CD4-positive, alpha-beta T cell treated with Interleukin-21 for 1 hour (primary cell): ENCODE measurements at places on chromosomes 16 and 17.
A peak's percentile ranks its signal among the peaks of the same experiment; 100 is the strongest.

GRCh38 chr16:89442588-89442987 is 47.8 kb downstream of the ANKRD11 start:
- DNase-seq = no peak

DNA sequence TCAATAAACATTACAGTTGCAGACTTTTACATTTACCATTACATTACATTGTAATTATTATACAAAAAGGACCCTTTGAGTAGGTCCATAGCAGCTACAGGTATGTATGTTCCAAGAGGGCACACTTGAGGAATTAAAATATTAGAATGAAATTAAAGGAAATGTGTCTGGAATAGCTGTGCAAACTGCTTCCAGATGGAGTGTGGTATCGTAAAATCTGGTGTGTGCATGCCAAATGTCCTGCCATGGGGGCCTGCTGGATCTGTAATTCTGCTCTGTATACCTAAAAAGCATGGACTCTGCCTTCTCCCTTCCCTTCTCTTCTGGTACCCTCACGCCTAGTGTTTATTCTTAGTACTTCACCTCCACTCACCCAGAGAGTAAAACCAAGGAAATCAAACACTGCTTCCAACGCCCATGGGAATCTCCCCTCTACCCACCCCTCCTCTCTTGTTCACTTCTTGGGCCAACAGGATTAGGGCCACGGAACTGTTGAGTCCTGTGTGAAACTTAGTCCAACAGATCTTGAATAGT is 38.7 kb downstream of the STH start:
- no peak for DNase-seq

DNA sequence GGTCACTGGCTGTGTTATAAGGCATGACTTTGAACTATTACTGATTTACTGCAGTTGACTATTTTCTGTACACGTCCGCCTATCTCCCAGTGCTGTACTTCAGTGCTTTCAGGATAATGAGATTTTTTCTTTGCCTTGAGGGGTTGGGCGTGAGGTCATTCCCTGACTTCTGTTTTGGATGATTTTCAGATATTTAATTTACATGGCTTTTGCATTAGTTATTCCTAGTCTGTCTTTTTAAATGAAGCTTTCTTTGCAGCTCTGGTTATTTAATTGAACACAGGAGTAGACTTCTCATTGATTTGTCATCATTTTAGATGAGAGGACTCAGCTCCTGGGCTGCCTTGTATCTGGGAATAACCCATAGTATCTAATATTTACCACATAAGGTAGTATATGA is 23.7 kb downstream of the WIPF2 start:
- DNase-seq = no peak

GRCh38 chr16:62038646-62039045 is 2.4 kb upstream of the CDH8 start:
- DNase-seq = no peak

DNA sequence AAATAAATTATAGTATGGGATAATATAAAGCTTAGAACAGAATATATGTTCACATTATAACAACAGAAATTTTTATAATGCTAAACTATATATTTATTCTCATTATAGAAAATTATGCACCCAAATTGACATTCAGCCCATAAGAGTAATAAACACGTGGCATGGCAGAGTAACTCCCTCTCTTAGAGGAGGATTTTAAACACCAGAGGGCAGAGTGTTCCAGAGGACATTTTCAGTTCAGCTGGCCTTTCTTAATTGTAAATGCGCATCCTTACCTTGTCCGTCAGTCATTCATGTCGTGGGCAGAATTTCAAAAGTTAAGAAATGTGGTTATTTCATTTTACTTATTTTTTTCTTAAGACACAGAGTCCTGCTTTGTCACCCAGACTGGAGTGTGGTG is 147.1 kb downstream of the TANC2 start:
- DNase-seq = no peak

DNA sequence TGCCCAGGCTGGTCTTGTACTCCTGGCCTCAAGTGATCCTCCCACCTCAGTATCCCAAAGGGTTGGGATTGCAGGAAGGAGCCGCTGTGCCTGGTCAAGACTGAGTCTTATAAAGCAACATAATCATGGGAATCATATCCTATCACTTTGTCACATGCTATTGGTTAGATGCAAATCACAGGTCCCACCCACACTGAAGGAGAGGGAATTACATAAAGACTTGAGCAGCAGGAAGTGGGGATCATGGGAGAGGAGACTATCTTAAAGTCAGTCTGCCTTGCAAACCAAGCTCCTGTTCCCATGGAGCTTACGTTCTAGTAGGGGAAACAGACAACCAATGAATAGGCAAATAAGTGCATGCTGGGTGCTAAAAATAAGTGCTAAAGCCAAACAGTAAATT is 28.3 kb upstream of the TENT4B start:
- DNase-seq = no peak

GRCh38 chr17:13740686-13741085 is 139.0 kb upstream of the HS3ST3A1 start:
- no peak for DNase-seq

DNA sequence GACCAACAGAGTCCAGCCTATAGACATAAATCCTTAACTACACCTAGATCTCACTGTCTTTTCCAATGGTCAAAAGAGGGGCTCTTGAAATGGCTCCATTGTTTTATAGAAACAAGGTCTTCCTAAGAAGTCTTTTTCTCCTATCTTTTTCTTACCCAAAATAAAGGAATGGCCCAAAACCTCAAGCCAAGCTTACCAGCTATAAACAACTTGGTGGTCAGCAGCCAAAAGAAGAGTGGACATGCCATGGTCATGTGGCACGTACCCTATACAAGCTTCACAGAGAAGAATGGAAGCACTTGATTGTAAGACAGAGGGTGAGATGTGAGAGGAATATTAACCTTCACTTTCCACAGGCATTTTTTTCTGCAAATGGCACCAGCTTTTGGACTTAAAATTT is 82.1 kb upstream of the GNAO1 start:
- DNase-seq = no peak

GRCh38 chr17:70564006-70564620 is 394.8 kb downstream of the KCNJ2 start:
- no peak for DNase-seq

DNA sequence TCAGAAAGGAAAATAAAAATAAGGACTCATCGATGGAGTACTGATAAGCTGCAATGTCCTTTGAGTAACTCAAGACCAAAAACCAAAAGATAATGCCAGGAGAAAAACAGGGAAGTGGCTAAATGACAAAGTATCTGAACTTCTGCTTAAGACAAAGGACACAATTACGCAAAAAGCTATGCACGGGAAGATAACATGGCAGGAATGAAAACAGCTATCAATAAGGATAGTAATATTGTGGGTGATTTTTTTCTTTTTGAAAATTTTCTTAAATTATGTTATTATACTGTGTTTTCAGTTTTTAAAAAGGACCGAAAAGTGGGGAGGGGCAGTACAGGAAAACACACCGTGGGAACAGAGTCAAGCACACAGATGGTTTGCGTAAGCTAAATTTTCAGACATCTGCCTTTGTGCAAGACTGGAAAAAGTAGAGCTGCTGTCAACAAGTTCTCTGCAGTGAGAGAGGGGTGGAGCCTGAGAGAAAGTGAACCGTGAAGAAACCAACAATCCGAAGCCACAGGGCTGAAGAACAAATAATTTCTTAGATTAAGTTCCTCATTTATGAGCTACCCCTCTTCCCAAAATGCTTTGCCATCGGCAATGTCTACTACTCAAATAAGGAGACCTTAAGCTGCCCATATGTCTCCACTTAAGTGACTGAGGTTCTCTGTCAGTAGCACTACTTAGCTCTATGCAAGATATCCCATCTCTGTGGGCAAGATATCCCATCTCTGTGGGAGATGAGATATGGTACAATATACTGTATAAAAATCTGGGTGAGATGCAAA is 99.9 kb upstream of the CORO6 start:
- DNase-seq = peak; percentile 73

DNA sequence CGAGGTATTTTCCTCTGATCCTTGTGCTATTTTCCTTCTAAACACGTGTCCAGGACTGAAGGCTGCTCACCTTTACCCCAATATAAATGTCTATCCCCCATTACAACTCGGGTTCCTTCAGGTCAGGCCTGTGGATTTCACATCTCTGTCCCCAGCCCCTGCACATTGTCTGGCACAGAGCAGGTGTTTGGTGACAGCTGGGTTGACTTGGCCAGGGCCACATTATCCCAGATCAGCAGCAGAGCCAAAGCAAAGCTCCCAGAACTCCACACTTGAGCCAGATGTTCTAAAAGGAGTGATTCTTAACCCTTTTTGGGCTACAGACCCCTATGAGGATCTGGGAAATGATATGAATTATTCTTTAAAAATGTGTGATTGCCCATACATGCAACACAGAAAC is 18.0 kb upstream of the SPATA32 start:
- no peak for DNase-seq

DNA sequence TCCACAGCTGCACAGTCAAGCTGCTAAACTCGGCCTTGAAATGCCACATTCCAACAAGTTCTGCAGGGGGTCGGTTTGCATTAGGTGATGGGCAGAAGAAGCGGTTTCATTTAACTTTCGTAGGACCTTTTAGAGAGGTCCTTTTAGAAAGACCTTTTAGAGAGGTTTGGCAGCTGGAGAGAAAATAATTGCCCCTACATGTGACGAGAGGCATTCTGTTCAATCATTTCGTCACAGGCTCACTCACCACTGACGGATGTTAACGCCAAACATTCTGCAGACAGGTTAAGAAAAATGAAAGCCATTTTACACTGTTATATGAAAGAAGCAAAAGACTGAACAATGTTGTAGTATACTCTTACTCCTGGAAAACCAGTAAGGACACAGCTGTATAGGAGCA is 76.5 kb upstream of the ZNF423 start:
- no peak for DNase-seq

DNA sequence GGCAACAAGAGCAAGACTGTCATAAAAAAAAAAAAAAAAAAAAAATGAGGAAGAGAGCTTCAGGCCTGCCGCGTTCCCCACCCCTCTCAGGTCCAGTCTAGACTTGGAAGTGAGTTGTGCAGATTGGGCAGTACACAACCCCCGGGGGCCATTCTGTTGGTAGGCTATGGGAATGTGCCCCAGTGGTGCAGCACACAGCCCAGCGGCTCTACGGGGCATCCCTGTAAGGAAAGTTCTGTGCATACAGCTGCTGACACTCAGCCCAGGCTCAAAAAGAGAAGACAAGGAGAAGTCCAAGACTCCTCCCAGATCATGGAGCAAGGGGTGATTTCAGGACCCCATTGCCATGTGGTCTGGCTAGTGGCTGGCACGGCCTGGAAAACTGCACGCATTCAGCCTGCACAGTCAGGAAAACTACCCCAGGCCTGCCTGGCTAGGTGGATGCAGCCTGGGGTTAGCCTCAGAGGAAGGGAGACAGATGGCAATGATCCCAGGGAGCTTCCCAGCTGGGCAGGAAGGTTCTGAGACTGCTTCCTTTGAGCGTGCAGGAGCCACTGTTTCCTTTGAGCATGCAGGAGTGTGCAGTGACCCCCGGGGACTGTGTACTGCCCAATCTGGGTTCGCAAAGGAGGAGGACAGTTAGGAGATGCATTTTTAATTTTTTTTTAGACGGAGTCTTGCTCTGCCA is 44.8 kb downstream of the PECAM1 start:
- no peak for DNase-seq

GRCh38 chr16:53358884-53359283 is 75.4 kb upstream of the RBL2 start:
- DNase-seq = no peak

DNA sequence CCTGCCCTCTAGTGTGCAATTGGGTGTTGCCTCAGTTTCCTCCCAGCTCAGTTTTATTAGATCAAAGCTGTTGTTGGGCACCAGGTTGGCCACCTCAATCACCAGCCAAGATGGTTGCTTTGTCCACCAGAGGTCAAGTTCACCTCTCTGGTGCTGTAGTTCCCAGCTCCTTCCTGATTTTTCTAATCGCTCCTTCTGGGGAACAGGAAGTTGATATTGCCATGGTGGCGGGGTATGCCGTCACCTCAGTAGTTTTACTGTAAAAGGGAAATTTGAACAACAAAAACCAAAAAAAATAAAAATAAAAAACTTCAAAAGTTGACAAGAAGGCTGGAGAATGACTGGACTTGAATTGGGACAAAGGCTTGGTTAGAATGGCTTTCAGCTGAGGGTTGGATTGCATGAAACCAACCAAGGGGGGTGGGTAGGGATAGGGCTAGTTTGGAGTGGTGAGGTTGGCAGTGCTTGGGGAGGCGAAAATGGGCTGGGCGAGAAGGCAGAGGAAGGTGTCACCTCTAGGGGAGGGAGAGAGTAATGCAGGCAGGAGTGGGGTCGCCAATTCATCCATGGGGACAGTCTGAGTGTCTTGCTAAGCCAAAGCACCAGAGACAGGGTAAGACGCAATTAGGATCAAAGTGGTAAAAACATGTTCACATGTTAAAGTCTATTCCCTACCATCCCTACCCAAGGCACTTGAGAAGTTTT is 6.2 kb downstream of the EFNB3 start:
- no peak for DNase-seq

DNA sequence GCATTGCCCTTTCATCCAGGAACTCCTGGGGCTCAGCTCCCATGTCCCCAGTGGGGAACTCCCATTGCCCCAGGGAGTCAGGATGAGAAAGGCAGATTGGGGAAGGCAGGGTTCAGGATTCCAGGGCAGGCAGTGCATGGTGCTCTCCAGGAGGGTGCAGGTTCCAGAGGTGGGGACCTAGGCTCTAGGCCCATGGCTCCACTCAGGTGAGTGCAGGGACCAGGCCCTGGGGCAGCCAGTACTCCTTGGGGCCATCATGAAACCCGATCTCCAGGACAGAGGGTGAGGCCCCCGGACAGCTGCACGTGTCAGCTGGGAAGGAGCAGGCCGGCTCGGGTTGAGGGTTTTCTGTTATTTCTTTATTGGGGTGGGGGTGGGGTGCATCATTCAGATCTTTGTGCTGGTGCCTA is 1.3 kb upstream of the MTSS2 start:
- DNase-seq = no peak

- DNase-seq = no peak
These were observed 25.5 kb downstream of the MAP3K14 start for GRCh38 chr17:45291171-45291805.

GRCh38 chr16:64969221-64969620 is 152.6 kb downstream of the CDH11 start:
- DNase-seq = no peak

DNA sequence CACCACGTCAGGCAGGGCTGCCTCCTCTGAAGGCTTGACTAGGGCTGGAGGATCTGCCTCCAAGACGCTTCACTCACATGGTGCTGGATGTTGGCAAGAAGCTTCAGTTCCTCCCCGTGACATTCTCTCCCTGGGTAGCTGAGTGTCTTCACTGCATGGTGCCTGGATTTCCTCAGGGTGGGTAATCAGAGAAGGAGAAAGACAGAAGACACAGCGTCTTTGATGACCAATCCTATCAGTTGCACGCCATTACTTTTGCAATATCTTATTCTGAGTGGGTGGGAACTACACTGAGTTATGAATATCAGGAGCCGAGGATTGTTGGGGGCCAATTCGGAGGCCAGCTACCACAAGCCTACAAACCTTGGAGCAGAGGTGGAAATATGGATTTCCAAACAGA is 139.7 kb downstream of the SHISA6 start:
- DNase-seq = no peak

DNA sequence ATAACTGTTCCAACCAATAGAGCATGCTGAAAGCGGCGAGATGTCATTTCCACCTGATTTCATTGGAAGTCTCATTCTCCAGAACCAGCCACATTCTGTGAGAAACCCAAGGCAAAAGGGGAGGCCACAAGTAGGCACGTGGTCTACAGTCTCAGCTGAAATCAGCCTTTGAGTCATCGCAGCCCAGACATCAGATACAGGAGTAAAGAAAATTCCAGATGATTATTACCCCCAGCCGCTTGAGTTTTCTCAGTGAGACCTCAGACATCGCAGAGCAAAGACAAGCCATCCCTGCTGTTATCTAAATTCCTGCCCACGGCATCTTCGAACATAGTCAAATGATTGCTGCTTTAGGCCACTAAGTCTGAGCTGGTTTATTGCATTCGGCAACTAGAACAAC is 23.1 kb downstream of the STAT3 start:
- DNase-seq = no peak
